Sciatic nerve (tissue), 2 donors: ENCODE measurements at places on chromosomes 6 and 20. TPM values are rescaled to one million over a fixed set of nuclear protein-coding genes. Genes with fewer than 3 reads are reported as not detected.

GRCh38 chr6:1619098-1619672 lies 9.5 kb downstream of the FOXC1 start:
- DNase-seq: no peak

GRCh38 chr6:118632359-118632758 lies 19.0 kb downstream of the CEP85L start:
- DNase-seq: no peak

- DNase-seq: no peak
Observed at GRCh38 chr6:110816677-110817076, 1.4 kb upstream of the CDK19 start.

GRCh38 chr6:20001286-20001685 lies 164.1 kb downstream of the ID4 start:
- DNase-seq: no peak

- DNase-seq: no peak
Observed at GRCh38 chr6:115570331-115570730, 490.4 kb downstream of the FRK start.

The CALHM4 gene
- total RNA-seq: not detected

- no peak for DNase-seq
Observed at GRCh38 chr20:32429745-32430360, 71.7 kb downstream of the ASXL1 start.

- no peak for DNase-seq
Observed at GRCh38 chr6:126773112-126773805, 345.2 kb upstream of the RSPO3 start.

DNA sequence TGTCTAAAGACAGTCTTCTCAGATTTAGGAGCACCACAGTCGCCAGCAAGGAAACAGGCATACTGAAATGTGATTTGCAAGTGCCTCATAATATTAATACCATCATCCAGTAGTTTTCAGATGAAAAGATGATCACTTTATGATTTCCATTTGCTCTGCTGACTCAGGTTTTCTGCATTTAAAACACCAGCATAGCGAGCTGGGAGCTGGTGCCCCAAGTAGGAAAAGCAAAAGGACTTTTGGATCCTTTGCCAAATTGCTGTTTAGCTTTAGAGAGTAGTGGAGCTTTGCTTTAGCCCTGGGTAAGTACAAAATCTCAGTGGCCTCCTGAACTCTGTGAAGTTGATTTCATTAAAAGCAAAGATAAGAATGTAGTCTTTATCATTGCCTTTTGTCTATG lies 78.5 kb downstream of the JAG1 start:
- no peak for DNase-seq

GRCh38 chr6:71473926-71474325 lies 185.3 kb downstream of the OGFRL1 start:
- no peak for DNase-seq

DNA sequence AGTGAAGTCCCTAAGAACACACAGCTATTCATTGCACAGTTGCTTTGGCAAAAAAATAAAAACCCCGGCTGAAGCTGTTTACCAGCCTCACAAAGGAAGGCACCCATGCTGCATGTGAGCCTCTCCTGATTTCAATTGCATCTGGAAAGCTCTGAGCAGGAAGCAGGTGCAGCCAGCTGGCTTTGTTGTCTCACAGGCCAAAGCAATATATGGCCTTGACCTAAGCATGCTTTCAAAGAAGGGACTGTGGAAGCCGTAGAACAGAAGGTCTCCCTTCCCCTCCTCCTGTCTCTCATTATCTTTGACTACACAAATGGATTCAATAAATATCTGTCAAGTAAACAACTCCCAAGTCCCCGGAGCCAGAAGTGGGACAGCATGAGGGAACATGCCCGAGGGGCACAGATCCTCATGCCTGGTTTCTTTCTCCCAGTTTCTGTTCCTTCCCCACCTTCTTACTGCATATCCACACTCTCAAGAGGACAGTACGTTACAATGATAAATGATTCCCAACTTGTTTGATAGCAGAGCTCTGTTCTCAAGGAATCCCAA lies 57.2 kb upstream of the PCSK2 start:
- DNase-seq: no peak

GRCh38 chr6:23137611-23138010 lies 568.2 kb downstream of the HDGFL1 start:
- no peak for DNase-seq

DNA sequence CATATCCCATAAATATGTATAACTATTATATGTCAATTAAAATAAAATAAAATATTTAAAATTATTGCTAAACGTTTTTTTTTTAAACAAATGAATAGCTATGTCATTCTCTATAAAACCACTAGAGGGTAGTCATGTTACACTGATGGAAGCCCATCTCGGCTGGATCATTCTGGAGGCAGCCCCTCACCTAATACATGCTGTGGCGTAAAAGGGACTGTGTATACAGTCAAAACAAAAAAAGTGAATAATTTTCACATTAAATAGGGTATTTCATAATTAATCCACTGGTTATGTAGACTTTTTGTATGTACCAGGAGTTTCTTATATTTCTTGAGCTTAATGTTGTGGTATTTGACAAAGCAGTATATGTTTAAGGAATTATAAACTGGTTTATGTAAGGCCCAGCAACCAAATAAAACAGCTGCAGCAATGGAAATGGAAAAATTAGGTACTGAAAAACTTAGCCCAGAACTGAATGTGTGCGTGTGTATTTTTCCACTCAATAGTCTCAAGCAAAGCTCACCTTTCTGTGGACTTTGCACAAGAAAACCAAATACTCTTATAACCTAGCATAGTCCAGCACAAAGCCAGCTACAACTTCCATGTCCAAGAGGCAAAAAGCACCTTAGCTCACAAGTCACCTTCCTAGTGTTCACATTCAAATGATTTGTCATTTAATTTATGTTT lies 81.7 kb downstream of the COL9A1 start:
- DNase-seq: no peak

The BPIFB4 gene
- total RNA-seq: not detected

DNA sequence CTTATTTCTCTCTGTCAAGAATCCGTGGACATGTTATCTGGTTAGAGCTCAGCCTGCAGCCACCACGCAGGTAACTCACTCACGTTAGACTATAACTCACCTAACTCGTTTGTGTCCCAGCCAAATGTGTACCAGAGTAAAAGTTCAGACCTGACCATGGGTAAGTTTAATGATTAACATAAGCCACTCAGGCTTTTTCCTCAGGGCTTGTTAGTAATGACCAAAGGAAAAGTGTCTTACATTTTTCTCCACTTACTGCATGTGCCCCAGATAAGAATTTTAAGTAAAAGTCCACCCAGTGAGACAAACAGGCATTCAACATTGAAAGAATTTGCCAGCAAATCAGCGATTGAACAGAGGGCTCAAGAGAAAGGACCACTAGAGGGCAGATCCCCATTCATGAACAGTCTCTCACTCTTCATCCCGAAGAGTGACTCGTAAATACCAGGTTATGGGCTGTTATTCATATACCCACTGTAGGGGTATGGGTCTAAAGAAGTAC lies at the start of gene PKHD1:
Gene PKHD1, minus strand, starts transcription at position 116 of the 502 bp plus-strand sequence. CDS start 2,680 bp downstream, outside the sequence.
- DNase-seq: no peak

GRCh38 chr20:63145156-63145555 lies 70.8 kb downstream of the YTHDF1 start:
- DNase-seq: no peak

The PSORS1C2 gene
- total RNA-seq: not detected

The RAET1G gene
- 0.53 TPM for total RNA-seq

GRCh38 chr6:149314325-149314905 lies 3.1 kb upstream of the TAB2 start:
- DNase-seq: no peak

The NKAPL gene
- 2.9 TPM for total RNA-seq

DNA sequence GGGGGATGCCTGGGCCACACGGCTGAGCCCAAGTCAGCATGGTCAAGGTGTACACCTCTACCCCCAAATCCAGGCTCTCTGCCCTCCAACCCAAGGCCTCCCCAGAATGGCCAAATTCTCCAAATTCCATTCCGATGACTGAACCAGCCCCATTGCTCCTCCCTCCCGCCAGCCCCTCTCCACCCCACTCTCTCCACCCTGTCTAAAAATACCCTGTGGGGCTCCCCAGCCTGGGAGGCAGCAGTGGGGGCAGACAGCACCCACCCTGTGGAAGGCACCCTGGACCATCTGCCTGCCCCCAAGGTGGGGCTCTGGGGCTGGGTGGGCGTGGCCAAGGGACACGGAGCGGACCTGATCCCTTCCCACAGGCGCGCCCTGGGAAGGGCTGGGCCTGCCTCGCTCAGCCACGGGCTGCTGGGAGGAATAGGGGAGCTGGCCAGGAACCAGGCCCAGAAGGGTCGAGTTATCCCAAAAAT lies 11.4 kb downstream of the TEAD3 start:
- no peak for DNase-seq

GRCh38 chr6:54992789-54993188 lies 146.2 kb downstream of the FAM83B start:
- no peak for DNase-seq

DNA sequence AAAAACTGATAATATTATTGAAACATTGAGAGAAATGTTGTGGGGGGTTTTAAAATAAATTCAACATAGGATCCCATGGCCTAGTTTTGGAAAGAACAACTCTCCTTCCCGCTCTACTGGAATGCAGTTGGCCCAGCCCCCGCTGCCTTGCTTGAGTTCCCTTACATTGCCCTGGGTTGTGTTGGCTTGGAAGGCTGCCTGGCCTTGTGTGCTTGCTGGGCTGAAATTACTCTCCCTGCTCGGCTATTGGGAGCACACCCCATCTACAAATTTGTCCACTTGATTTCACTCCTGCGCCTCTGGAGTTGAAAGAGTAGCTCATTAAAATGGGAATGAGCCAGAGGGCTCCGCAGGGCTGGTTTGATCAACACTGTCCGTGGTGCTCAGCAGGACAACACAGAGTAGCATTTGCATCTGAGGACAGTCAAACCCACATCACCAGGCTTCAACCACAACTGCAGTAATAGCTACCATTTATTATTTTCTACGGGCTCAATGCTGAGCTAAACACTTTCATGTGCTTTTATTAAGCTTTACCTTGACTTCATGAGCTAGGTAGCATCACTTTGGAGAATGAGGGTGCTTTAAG lies 35.2 kb downstream of the DOK5 start:
- no peak for DNase-seq

The OR11A1 gene
- not detected for total RNA-seq

DNA sequence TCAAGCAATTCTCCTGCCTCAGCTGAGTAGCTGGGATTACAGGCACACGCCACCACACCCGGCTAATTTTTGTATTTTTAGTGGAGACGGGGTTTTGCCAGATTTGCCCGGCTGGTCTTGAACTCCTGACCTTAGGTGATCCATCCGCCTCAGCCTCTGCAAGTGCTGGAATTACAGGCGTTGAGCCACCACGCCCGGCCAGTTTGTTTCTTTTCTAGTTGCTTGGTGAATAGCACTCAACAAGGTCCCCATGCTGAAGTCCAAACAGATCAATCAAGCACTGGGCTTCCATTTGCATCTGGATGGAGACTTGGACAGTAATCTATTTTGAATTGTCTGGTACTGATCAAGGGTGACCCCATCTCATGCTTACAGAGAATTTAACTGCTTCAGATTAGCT lies 108.9 kb upstream of the FOXO3 start:
- no peak for DNase-seq

The C6orf52 gene
- total RNA-seq: 1.1 TPM

DNA sequence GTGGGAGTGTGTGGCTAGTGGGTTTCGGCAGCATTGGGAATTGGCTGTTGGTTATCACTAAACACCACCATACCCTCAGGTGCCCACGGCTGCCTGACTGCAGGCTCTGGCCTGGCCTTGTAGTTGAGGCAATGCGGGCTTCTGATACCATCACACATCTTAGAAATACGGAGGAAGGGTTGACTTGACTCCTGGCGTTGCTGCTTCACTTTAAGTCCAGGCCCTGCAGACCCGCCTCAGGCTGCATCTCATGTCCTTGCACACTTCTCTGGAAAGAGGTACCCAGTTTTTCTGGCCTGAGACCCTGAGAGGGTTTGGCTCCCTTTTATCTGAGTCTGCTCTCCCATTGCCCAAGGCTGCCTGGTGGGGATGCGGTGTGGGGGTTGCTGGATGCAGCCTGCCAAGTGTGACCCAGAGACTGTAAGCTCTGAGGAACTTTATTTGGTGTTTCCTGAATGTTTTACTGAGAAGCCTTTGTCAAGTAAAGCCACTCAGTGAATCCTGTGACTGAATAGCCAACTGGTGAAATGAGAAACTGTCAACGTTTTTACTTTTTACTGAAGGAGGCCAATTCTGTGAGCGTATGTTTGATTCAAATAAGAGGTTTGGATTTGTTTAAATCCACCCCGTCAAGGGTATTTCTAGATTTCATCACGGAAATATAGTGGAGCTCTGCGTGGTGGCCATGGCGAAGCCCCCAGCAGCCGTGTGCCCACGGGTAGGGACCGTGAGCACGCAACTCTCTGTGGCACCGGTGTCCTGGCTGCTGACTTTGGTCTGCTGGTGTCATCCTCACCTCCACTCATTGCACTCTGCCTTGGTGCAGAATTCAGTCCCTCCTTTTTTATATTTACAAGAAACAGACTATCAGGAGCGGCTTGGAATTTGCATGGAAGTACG lies 160.1 kb downstream of the DTNBP1 start:
- no peak for DNase-seq

GRCh38 chr20:46243707-46244628 lies 64.3 kb downstream of the CDH22 start:
- DNase-seq: no peak

GRCh38 chr6:155380666-155381332 lies 66.5 kb upstream of the TFB1M start:
- DNase-seq: no peak

The GMPR gene
- 11.9 TPM for total RNA-seq

DNA sequence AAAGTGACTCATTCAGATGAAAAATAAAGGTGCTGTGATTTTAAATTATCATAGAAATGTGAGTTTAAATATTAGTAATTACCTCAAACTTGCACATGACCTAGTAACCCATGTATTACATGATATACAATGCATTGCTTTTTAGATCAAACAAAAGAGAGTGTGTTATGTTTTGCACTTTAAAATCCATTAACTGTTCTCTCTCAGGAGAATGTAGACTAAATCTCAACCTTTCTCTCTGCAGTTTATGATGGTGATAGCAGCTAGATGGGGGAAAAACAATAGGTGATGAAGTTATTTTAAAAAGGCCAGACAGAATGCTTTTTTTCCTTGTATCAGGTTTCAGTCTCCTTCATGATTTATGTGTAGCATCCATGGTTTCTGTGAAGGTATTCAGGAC lies 404.4 kb upstream of the RNF217 start:
- no peak for DNase-seq

DNA sequence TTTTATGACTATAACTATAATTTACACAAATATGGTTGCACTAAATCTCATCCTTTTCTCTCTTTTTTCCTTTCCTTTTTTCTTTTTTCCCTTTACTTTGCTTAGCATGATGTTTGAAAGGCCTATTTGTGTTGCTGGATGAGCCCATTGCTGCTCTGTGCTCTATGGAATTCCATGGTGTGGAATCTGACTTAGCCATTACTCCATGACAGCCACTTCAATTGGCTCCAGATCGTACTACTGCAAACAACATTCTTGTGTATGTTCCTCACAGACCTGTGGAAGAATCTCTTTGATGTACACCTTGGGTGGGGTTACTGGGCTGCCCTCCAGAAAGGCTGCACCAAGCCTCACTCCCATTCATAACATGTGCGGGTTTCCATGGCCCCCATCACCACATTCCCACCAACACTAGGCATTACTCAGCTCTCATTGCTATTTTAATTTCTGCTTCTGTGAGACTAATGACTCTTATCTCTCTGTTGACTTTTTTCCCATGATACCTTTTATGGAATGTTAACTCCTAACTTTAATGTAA lies 979.0 kb downstream of the KIF16B start:
- DNase-seq: no peak

The CSE1L gene
- total RNA-seq: 39.5 TPM
